Trophoblast cell (in vitro differentiated cells and primary cell): ENCODE measurements at places on chromosomes 3 and 15.

DNA sequence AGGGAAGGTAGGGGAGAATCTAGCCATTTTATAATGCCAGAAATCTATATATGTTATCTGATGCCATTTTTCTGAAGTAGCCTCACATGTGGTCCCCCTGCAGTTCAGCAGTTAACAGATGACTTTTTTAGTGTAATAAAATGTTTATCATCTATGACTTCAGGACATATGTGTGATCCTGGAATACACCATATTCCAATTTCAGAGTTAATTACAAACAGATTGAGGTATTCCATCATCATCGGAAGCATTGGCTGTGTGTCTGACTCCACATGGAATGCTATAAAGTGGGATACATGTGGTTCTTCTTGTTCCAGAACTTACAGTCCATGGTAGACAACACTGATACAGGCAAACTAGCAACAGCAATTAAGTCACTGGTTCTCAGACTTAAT is 45.9 kb upstream of the LIMD1 start:
- H3K27ac ChIP-seq, result no peak overlapping the region
- no peaks in the 10 kb centered on the region for H3K27me3 ChIP-seq
- no peak for DNase-seq

GRCh38 chr15:86349565-86349964 is 269.9 kb downstream of the AGBL1 start:
- H3K27me3 ChIP-seq, result no peaks in the 10 kb centered on the region
- H3K4me3 ChIP-seq, result no peak overlapping the region
- DNase-seq, result no peak
- H3K27ac ChIP-seq, result no peak overlapping the region
- H3K36me3 ChIP-seq, result no peaks in the 10 kb centered on the region

DNA sequence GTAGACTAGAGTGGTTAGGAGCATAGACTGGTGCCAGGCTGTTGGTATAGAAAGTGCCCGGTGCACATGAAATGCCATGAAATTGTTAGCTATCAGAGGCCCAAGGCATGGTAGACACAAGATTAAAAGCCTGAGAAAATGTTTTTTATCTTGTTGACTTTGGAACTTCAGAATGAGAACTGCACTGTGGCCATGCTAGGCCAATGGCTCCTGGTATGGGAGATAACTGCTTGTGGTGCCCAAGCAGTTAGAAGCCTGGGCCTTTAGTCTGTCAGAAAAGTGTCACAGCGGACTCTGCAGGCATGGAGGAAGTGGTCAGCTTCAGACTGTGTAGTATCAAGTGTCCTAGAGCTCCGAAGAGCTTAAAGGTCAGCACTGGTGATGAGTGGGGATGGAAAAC is 11.9 kb downstream of the FYCO1 start:
- H3K27ac ChIP-seq, result no peak overlapping the region
- no peak overlapping the region for H3K4me3 ChIP-seq
- no peak for DNase-seq

GRCh38 chr3:11724615-11725339 is 81.1 kb upstream of the VGLL4 start:
- no peak overlapping the region for H3K4me3 ChIP-seq
- no peak for DNase-seq
- H3K27ac ChIP-seq, result no peak overlapping the region
- H3K4me1 ChIP-seq, result peaks cover 3% of the 10 kb centered on the region
- H3K27me3 ChIP-seq, result no peaks in the 10 kb centered on the region

DNA sequence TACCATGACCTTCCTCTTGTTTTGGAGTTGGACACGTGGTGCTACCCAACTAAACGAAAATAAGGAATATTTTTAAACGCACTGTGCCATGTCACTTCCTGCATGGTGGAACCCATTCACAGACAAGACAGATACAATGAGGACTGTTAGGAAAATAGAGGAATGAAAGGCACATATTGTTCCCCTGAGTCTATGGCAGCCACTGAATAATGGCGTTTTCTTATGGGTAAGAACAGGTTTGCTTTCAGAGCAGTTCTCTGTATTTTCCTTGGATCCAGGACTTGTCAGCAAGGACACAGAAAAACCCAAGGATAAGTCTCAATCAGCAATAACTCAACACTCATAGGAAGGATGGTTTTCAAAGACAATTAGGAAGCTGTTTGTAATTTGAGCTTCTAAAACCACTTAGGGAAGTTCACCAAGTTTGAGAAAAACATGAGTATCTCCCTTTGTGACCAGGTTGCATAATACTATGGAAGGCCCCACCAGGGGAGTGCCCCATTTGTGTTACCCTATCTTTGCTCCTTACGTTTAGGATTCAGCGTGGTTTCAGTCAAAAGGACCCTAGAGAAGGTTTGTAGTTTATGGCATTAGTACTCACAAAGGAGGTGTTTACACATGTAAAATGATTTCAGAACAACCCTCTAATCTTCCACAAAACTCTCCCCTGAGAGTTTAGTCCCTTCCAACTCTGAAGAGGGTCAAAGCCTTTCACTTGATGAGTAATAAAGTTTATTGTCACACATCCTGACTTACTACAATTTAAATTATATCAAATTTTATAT is 487.2 kb upstream of the ATP11B start:
- no peaks in the 10 kb centered on the region for H3K4me1 ChIP-seq
- no peak overlapping the region for H3K4me3 ChIP-seq
- no peak for DNase-seq
- H3K36me3 ChIP-seq, result no peaks in the 10 kb centered on the region
- H3K27me3 ChIP-seq, result no peaks in the 10 kb centered on the region

DNA sequence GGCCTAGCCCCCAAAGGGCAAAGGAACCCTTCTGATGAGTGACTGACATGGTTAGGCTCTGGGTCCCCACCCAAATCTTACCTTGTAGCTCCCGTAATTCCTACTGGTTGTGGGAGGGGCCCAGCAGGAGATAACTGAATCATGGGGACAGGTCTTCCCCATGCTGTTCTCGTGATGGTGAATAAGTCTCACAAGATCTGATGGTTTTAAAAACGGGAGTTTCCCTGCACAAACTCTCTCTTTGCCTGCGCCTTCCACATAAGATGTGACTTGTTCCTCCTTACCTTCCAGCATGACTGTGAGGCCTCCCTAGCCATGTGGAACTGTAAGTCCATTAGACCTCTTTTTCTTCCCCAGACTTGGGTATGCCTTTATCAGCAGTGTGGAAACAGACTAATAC is 16.9 kb downstream of the TKT start:
- DNase-seq, result no peak
- H3K27ac ChIP-seq, result peak overlapping the region; percentile 28
- H3K27me3 ChIP-seq, result no peaks in the 10 kb centered on the region
- no peak overlapping the region for H3K4me3 ChIP-seq
- peaks cover 46% of the 10 kb centered on the region for H3K4me1 ChIP-seq

DNA sequence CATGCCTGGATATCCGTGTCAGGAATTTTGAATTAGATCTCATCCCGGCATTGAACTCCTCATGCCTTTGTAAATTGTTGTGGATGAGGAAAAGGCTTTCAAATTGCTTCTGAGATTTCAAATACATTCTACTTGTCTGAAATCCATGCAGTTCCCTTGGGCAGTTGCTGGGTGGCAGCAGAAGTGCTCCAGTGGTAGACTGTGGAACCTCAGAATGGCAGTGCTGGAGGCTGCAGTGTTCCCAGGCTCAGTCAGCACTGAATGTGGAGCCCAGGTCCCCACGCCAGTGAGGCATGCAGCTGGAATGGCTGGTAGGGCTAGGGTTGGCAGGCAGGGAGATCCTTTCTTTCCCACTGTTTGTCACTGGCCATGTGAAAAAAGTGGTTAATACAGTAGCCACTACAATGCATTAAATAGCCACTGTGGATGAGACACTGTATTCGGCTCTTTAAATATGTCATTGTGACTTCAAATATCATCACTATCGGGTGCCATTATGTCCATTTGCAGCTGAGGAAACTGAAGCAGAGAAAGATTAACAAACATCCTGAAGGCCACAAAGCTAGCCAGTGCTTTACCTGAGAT is 98.6 kb downstream of the TPRG1 start:
- no peaks in the 10 kb centered on the region for H3K36me3 ChIP-seq
- no peaks in the 10 kb centered on the region for H3K4me1 ChIP-seq
- peak; percentile 67 for DNase-seq
- H3K27me3 ChIP-seq, result no peaks in the 10 kb centered on the region

GRCh38 chr3:128446821-128447220 is 19.9 kb downstream of the DNAJB8 start:
- peaks cover 5% of the 10 kb centered on the region for H3K4me1 ChIP-seq
- no peak overlapping the region for H3K4me3 ChIP-seq
- no peak for DNase-seq
- no peaks in the 10 kb centered on the region for H3K27me3 ChIP-seq

- no peak for DNase-seq
- H3K27me3 ChIP-seq, result no peaks in the 10 kb centered on the region
- no peak overlapping the region for H3K27ac ChIP-seq
- H3K4me3 ChIP-seq, result no peak overlapping the region
Observed at GRCh38 chr15:101369676-101370075, 74.6 kb upstream of the SNRPA1 start.

GRCh38 chr15:43769584-43770228 is 7.1 kb downstream of the ELL3 start:
- H3K36me3 ChIP-seq, result peaks cover 59% of the 10 kb centered on the region
- no peak overlapping the region for H3K4me3 ChIP-seq
- DNase-seq, result peak; percentile 85
- no peaks in the 10 kb centered on the region for H3K4me1 ChIP-seq

- H3K4me1 ChIP-seq, result peaks cover 3% of the 10 kb centered on the region
- peak; percentile 27 for DNase-seq
- peak overlapping the region; percentile 83 for H3K4me3 ChIP-seq
- no peaks in the 10 kb centered on the region for H3K27me3 ChIP-seq
Observed at GRCh38 chr3:43620831-43621655, 768 bp downstream of the ANO10 start.

GRCh38 chr3:153625506-153625905 is 463.5 kb downstream of the RAP2B start:
- DNase-seq, result no peak
- H3K4me3 ChIP-seq, result no peak overlapping the region
- H3K4me1 ChIP-seq, result no peaks in the 10 kb centered on the region
- no peak overlapping the region for H3K27ac ChIP-seq

- H3K27me3 ChIP-seq, result no peaks in the 10 kb centered on the region
- H3K36me3 ChIP-seq, result no peaks in the 10 kb centered on the region
- peak; percentile 45 for DNase-seq
- H3K4me1 ChIP-seq, result no peaks in the 10 kb centered on the region
- no peak overlapping the region for H3K27ac ChIP-seq
Observed at GRCh38 chr3:20103731-20104130, 63.5 kb downstream of the KAT2B start.

- H3K27me3 ChIP-seq, result no peaks in the 10 kb centered on the region
- no peaks in the 10 kb centered on the region for H3K4me1 ChIP-seq
- H3K4me3 ChIP-seq, result no peak overlapping the region
- DNase-seq, result no peak
- H3K36me3 ChIP-seq, result no peaks in the 10 kb centered on the region
Observed at GRCh38 chr15:44792715-44793114, 56.4 kb downstream of the TRIM69 start.

- no peaks in the 10 kb centered on the region for H3K27me3 ChIP-seq
- peaks cover 2% of the 10 kb centered on the region for H3K4me1 ChIP-seq
- no peak overlapping the region for H3K27ac ChIP-seq
- H3K36me3 ChIP-seq, result no peaks in the 10 kb centered on the region
Observed at GRCh38 chr3:44400771-44401170, 62.2 kb downstream of the TCAIM start.

- no peaks in the 10 kb centered on the region for H3K36me3 ChIP-seq
- H3K4me1 ChIP-seq, result no peaks in the 10 kb centered on the region
- H3K27me3 ChIP-seq, result no peaks in the 10 kb centered on the region
- peak; percentile 67 for DNase-seq
- no peak overlapping the region for H3K27ac ChIP-seq
- H3K4me3 ChIP-seq, result no peak overlapping the region
Observed at GRCh38 chr15:78195735-78196201, 38.6 kb downstream of the ACSBG1 start.

- H3K27ac ChIP-seq, result no peak overlapping the region
- no peaks in the 10 kb centered on the region for H3K27me3 ChIP-seq
- H3K36me3 ChIP-seq, result no peaks in the 10 kb centered on the region
Observed at GRCh38 chr3:134437211-134437752, 48.5 kb downstream of the ANAPC13 start.

DNA sequence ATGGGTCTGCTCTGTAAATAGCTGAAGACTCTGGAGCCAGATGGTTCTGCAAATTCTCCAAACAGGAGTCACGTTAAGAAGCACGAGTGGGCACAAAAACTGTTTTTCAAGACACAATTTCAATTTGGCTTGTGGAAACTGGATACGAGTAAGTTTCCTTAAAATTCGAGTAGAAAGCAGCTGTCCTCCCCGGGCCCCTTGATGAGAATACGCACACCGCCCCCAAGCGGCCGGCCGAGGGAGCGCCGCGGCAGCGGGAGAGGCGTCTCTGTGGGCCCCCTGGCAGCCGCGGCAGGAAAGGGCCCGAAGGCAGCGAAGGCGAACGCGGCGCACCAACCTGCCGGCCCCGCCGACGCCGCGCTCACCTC is 778 bp upstream of the THBS1 start:
- H3K4me1 ChIP-seq, result peaks cover 13% of the 10 kb centered on the region
- peak overlapping the region; percentile 78 for H3K4me3 ChIP-seq
- DNase-seq, result peak; percentile 94
- H3K27ac ChIP-seq, result peak overlapping the region; percentile 97
- peaks cover 16% of the 10 kb centered on the region for H3K36me3 ChIP-seq
- no peaks in the 10 kb centered on the region for H3K27me3 ChIP-seq

DNA sequence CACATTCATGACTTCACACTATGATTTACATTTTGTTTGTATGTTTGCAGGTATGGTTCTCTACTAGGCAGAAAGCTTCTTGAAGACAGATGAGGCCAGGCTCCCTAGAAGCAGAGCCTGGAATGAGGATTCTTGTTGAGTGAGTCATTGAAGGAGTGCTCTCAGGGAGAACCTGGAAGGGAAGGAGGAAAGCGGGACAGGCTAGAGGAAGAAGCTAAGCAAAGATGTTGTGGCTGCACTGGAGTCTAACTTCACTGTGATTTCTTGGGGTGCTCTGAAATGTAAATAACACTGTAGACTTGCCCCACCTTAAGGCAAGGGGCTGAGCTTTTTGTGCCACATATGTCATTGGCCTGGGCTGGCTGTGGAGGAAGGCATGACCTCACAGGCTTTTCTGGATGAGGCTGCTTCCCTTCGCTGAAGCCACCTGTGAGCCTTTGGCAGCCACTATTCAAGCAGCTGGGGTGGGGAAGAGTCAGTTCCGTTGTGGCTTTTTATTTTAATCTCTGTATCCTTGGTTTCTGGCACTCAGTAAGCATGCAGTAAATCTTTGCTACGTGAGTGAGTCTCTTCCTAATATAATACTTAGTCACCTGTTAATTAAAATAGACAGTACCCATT is 307.3 kb downstream of the SV2B start:
- H3K27me3 ChIP-seq, result no peaks in the 10 kb centered on the region
- DNase-seq, result no peak
- no peak overlapping the region for H3K27ac ChIP-seq
- no peaks in the 10 kb centered on the region for H3K36me3 ChIP-seq

GRCh38 chr3:127747751-127748521 is 74.4 kb downstream of the MGLL start:
- no peaks in the 10 kb centered on the region for H3K27me3 ChIP-seq
- no peak overlapping the region for H3K27ac ChIP-seq
- H3K4me3 ChIP-seq, result no peak overlapping the region
- no peaks in the 10 kb centered on the region for H3K36me3 ChIP-seq
